ENCODE measurements at places on chromosomes 11 and 22.

DNA sequence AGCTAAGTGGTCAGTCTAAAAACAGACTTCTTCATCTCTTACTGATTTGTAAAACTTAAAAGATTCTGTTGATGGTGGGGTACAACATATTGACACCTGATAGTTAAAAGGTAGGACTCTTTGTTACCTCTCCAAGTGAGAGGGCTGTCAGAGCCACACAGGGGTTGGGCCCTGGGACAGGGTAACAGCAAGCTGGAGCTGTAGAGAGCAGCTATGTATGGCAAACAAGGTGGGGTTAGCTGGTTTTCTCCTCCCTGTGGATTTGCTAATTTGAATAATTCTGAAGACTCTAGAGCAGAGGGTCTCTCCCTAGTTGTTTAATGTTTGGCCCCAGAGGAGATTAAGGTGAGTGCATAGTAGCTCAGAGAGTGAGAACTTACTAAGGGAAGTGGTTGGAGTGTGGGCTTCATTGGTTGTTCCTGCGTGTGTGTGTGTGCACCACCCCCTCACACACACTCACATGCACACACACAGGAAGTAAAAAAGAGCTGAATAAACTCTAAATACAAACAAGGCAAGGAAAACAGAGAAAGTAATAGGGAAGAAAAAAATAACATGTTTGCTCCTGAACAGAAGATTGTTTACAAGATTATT is 9.2 kb upstream of the GAS2 start:
- no peak for DNase-seq

DNA sequence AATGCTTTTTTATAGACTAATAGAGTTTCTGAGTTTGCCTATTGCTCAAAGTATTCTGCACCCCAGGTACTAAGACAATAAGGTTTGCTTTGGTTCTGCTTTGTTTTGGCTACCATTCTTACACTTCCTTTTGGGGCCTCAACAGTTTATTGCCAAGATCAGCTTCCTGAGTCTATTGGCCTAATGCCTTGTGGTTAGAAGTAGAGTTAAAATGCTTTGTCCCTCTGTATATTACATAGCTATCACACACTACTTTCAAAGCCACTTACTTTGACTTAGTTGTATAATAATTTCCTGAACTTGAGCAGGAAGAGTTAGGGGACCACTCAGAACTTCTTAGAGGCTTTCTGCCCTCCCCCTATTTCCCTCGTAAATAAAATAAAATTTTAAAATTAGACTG is 96.5 kb downstream of the DLG2 start:
- no peak for DNase-seq

- peak; percentile 43 for DNase-seq
Measured at GRCh38 chr11:9201372-9202162, 63.6 kb downstream of the DENND5A start.

DNA sequence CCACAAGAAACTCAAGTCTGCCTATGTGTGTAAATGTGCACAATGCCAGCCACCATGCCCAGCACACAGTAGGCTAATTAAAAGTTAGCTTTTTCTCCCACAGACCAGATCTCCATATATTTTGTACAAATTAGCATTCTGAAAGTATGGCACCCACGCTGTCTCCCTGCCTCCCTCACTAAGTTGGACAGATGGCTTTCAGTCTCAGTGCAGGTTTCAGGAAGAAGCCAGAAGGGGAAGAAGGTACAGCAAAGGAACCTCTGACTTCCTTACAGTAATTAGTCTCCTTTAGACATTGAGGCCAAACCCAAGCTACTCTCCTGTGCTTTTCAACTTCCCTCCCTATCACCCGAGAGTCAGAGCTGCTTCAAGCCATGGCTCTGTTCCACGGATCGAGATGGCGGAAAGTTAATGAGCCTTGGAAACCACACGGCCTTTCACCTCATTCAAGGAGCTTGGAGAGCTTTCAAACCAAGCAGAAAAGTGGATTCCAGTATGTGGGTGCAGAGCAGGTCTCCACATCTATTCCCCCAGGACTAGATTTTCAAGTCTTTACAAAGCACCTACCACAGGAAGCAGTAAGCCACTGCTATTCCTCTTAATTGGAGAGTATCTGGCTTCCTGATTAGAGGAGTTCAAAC is 221.1 kb upstream of the NARS2 start:
- no peak for DNase-seq

DNA sequence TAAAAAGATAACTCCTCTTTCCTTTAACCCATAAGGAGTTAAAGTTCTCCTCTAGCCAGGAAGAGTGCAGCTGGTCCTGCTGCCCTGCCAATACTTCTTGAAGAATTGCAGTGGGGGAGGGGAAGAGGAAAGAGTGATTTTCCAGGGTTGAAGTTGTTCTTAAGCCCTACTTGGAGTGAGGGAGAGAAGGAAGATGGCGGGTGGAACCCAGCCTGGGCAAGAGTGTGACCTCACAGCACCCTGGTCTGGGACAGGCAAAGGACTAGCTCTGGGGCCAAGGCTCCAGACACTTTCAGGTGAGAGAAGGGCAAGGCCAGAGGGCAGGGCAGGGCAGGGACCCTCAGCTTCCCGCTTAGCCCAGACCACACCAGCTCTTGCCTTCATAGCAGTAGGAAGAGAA is 6.6 kb downstream of the TNKS1BP1 start:
- DNase-seq, result no peak

DNA sequence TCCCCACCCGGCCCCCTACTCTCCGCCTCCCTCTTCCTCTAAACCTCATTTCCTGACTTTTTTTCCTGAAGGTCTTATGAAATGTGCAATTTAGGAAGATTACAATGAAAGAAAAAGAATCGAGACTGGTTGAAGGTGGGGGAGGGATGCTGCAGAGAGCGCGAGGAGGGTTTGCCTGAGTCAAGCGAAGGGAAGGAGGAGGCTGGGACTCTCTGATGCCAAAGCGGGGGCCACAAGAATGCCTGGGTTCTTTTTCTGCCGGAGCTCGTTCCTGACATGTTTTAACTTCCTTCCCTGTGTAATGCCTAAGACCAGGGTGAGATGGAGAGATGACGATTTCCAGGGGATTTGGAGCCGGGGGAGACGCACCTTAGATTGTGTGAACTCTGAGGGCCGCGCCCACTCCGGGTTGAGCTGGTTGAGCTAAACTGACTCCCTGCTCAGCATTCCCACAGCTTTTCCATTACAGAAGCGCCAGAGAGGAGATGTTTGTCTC is 270.5 kb upstream of the SORL1-AS1 start:
- DNase-seq, result no peak

- no peak for DNase-seq
Measured at GRCh38 chr11:10979529-10979928, 121.7 kb upstream of the ZBED5 start.

DNA sequence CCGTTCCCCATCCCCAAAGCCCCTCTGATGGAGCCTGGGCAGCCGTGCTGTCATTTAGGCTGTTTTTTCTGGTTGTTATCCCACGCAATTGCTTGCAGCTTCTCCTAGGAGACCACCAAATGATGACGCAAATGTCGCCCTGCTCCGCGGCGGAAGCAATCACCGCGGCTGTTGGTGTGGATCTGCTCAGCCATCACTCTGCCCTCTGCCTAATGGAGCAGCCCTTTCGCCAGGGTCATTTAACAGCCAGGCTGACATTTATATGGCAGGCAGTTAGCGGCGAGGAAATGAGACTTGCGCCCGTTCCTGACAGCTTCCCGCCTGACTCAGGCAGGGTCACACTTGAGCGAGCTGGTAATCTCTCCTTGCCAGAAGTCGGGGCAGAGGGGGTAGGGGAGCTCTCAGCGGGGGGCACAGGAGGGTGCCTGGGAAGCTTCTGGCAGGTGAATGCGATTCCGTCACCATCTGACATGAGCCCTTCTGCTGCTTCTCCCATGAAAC is 97.9 kb upstream of the RTL6 start:
- no peak for DNase-seq

- DNase-seq, result no peak
Measured at GRCh38 chr22:27296091-27296675, 505.4 kb downstream of the MN1 start.

GRCh38 chr11:12600829-12601228 is 73.4 kb upstream of the TEAD1 start:
- no peak for DNase-seq

GRCh38 chr22:39229688-39230260 is 15.0 kb downstream of the PDGFB start:
- no peak for DNase-seq

DNA sequence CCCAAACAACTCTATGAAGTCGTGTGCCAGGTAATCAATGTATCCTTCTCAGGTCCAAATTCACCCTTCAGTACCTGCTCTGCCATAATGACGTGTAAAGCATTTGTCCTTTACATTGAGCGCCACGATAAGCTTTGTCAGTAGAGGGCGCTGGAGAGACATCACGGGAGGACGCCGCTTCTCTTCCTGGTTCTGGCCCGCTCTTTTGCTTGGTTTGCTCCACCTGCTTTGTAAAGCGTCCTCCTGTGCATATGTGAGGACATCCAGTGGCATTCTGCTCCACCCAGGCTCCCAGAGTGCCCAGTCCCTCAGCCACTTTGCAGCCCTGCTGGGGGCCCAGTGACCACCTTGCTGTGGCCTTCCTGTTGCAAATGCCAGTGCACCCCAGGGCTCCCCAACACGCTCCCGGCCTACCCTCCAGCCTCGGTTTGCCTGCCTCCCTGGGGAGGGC is 61.1 kb downstream of the WT1 start:
- peak; percentile 67 for DNase-seq

GRCh38 chr11:128733440-128734102 is 39.7 kb downstream of the FLI1 start:
- peak; percentile 60 for DNase-seq

GRCh38 chr11:7630002-7630401 is 43.3 kb downstream of the CYB5R2 start:
- DNase-seq, result no peak

- DNase-seq, result no peak
Measured at GRCh38 chr11:45860764-45861510, 13.7 kb downstream of the CRY2 start.

GRCh38 chr11:113828191-113828590 is 47.2 kb downstream of the USP28 start:
- no peak for DNase-seq

DNA sequence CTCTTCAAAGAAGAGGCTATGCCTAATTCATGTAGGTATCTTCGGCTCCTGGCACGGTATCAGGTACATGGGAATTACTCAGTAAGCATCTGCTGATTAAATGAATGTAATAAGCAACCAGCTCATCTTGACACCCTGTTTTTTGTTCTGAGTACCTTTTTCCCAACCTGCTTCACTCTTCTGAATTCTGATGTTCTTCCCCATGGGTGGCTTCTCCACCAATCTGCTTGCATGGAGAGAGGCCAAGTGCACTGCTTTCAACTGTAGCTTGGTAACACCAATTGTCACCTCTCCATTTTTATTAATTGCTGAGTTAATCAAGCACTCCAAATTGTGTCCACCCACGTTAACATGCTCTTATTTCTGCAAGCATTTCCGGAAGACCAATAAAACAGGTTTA is 40.5 kb downstream of the LARGE1 start:
- DNase-seq, result no peak

DNA sequence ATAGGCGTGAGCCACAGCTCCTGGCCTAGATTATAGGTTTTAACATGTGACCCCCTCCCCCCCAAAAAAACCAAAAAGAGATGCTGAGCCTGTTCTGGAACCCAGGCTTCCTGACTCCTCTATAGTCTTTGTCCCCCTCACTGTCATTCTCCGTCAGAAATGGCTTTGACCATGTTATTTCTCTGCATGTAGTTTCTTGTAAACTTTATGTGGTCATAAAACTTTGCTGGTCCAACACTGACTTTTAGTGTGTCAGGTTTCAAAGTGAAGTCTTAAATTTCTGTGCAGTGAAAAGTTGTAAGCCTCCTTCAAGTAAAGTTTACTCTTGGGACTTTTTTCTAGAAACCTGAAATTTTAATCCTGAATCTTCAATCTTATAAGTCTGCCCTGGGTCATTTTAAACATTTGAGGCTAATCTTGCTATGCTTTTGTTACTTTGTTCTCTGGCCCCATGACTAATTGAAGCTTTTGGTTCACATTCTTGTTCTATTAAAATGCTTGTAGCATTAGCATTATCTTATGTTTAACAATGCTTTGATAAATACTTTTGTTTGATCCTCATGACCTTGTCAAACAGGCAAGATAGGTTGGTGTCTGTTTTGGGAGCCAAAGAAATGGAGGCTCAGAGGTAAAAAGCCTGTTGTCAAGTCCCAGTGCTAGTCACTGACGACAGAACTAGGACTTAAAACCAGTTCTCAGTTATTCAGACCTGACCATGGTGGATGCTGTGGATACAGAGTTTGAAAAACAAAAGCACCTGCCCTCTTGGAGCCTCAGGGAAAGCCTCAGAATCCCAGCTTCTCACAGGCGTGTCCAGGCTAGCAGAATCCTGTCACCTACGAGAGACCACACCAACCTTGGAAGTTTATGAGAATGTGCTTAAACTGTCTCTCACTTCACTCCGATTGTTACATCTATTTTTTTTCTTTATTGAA is 87.7 kb upstream of the HORMAD2 start:
- DNase-seq, result no peak

GRCh38 chr11:65224930-65225278 is 36.9 kb upstream of the POLA2 start:
- no peak for DNase-seq

DNA sequence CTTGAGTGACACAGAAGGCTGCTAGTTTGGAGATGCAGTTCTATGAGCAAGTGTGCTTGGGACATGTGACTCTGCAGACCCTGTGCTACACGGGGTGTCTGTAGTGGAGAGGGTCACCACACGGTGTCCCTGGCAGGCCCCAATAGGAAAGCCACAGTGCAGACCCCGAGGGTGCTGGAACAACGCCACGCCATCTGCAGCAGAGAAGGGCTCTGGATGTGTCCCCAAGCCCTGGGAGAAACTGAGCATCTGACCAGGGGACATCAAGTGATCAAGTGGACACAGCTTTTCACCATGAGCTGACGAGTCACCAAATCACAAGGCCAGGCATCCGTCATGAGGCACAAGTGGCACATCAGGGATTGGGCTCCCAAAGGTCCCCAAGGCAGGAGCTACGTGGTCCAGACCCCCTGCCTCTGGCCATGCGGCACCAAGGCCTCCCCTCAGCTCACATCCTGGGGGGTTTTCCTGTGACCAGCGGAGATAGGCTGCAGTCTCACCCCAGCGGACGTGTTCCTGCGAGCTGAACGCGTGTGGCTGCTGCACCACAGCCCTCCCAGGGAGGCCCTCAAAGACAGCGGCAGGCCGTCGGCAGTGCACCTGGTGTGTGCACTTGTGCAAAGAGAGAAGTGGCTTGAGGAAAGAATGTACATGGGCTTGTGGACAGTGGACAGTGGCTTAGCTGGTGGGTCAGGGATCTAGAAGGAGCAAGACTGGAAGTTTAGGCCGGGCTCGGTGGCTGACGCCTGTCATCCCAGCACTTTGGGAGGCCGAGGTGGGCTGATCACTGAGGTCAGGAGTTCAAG is 96.7 kb downstream of the RPS6KA4 start:
- no peak for DNase-seq

- DNase-seq, result no peak
Measured at GRCh38 chr11:33664827-33665226, 35.8 kb downstream of the C11orf91 start.

- DNase-seq, result no peak
Measured at GRCh38 chr11:76788661-76789442, 5.7 kb downstream of the TSKU start.
